ENCODE measurements at places on chromosomes 6 and 20.

GRCh38 chr6:126268092-126268491, 71.8 kb upstream of the CENPW start:
- peak; percentile 25 for DNase-seq

- DNase-seq = no peak
Observed at GRCh38 chr20:32527052-32527446, 58.1 kb downstream of the NOL4L start.

DNA sequence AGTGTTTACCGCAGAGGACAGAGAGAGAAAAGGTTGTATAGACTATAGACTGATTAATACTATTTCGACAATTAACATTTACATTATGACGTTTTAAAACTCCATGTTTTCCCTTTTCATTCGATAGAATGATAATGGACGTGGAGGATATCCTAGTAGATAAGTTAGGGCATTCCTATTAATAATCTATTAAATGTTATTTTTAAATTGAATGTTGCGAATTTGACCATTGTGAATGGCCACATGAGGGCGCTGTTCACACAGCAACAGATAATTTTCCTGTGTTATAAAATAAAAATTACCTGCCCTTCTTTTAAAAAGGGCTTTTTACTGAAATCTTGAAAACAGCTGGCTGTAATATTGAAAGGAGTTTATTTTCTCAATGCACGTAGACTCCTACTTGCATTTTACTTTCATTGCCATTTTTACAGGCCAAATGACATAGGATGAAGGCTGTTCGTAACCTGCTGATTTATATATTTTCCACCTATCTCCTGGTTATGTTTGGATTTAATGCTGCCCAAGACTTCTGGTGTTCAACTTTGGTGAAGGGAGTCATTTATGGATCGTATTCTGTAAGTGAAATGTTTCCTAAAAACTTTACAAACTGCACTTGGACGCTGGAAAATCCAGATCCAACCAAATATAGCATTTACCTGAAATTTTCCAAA, 3.3 kb downstream of the ADGRB3 start:
- DNase-seq = no peak

GRCh38 chr20:32496811-32497533, 88.2 kb downstream of the NOL4L start:
- DNase-seq = no peak

GRCh38 chr6:38349795-38350194, 289.9 kb downstream of the BTBD9 start:
- no peak for DNase-seq

DNA sequence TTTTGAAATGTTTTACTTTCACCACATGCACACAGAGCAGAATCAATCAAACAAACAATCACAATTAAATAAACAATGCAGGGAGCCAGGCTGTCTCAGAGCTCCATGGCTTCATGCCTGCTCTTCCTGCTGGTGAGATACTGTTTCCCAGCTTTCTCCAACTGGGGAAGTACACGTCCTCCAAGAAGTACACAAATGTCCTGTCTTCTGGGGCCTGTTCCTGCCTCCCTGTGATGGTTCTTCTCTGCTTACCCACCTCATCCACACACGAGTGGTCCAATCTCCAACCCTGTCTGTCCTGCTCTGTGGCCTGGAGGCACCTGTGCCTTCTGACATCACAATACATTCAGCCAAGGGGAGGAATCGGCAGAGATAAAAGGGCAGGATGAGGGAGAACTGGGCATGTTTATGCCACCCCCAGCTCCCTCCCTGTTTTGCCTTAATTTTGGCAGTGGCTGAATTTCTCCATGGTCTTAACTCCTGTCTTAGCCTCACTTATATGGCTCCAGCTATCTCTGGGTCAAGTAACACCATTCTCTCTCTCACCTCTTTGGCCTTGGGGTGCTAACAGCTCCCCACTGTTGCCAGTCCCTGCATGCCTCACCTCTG, 25.3 kb upstream of the TTPAL start:
- no peak for DNase-seq

DNA sequence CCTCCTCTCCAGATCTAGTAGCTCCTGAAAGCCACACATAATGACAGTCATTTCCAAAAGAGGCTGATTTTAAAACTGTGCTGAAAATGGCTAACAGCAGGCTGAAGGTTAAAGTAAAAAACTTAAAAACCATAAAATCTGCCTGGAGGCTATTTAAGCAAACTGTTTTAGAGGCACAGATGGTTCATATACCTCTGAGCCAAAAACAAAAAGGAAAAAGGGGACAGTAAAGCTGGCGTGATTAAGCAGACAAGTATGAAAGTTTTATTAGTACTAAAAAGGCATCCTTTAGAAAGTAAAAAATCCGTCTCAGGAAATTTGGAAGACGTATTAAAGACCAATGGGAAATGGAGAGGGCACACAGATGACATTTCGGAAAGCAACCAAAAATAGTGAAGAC, 55.8 kb downstream of the SOBP start:
- no peak for DNase-seq

DNA sequence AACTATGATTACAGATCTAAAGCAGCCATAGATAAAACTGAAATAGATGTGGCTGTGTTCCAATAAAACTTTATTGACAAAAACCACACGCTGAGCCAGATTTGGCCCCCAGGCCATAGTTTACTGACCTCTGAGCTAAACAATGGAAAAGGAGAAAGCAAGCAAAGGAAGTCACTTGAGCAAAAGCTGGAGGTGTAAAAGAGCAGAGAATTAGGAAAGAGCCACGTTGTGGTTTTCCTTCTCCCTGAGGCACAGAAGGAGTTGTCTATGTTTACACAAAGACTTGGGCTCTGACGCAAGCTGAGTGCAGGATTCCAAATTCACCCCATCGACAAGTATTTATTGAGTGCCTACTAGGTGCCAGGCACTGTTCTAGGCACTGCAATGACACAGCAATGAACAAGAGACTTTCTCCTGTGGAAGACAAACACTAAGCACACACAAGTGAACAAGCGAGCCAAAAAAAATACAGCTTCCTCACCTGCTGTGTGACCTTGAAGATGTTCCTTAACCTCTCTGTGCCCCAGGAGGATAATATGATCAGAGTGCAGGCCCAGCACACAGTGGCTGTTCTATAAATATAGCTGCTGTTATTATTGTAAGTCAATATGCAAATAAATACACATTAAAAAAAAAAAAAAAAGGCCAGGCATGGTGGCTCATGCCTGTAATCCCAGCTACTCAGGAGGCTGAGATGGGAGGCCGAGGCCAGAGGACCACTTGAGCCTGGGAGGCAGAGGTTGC, 75.4 kb upstream of the PTPN1 start:
- DNase-seq = no peak

DNA sequence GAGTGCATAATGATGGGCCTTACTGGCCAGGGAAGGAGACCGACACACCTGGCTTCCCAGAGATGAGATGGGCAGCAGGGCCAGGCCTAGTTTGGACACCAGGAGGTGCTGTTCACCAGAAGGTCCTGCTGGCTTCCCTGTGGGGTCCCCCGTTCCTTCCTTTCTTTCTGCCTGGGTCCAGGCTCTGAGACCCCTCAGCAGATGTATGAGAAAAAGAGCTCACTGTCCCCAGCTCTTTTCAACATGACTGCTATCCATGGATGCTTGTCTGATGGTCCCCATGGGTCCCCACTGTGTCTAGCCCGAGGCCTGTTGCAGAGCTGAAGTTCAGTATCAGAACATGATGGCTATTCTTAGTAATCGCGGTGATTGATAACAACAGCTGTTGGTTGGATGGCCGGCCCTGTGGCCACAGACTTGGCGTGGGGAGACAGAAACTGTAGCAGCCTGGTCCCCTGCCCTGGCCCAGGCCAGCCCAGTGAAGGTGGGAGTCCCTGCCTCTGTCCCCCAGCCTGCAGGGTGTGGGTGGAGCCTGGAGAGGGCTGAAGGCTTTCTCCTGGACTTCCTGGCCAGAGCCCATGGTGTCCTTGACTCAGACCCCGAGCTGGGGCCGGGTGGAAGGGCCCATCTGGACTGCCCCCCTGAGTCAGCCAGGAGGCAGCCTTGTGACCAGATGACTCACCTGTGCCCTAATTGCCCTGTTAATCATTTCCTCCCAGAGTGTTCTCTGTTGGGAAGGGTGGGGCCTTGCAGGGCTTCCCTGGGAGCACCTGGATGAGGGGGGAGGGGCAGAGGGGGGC, 9.9 kb upstream of the BAK1 start:
- DNase-seq = no peak

- no peak for DNase-seq
Observed at GRCh38 chr6:52233975-52234823, 10.1 kb downstream of the IL17F start.

- DNase-seq = no peak
Observed at GRCh38 chr6:32105433-32105832, 3.7 kb downstream of the TNXB start.

DNA sequence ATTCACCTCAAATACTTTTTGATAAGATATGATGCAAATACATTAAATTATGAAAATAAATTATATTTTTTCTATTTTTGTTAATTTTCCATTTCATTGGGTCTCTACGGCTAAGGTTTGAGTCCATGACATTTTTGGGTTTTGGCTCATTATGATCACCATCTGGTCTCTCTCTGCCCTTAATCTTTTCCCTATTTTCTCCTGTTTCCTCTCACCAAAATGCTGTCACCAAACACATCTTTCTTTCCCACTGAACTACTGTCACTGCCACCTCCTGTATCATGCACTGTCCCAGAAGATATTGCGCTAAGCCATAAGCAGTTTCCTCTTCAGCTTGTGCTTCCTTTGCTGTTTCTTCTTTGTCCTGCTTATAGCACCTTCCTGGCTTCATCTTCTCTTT, 42.0 kb upstream of the OGFRL1 start:
- no peak for DNase-seq

Measured in NCI-H2081 treated with DMSO at 0.1 percent for 48 hours (cell line).